DMS79 (cell line): ENCODE measurements at places on chromosomes 7 and 10.

DNA sequence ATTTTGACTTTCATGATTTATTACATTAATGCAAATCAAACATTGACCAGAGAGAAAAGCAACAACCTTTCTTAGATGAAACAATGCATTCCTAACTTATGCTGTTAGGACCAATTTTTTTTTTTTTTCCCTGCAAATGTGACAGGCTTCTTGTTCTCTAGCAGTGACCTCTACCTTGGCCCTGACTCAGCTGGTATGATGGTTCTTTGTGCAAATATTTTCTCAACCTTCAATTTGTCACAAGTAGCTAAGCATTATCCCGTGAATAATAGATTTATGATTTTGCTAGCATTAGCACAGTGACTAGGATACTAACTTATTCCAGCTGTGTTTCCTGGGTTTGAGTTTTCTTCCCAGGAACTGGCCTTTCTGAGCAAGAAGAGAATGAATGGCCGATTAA, 64.9 kb downstream of the PPP1R9A start:
- no peak for DNase-seq

DNA sequence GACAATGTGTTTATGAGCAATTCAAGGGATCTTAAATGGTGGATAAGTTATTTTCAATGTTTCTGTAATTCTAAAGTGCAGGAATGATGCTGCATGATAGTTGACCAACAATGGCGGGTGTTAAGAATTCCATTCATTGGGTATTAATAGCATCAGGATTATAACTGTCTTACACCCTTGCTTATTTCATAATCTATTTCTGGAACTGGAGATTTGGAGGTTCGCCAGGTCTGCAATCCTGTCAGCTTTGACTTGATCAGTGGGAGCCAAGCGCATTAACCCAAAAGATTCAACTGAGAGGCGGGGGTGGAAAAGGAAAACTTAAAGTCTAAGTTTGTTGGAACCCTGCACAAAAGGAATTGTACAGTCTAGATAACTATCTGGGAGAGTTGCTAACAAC, 114.9 kb upstream of the ZEB1 start:
- DNase-seq, result no peak

- DNase-seq, result peak; percentile 82
These were observed 363.7 kb upstream of the PODXL start for GRCh38 chr7:131919920-131920709.

GRCh38 chr10:84493361-84493760, 165.0 kb downstream of the CCSER2 start:
- no peak for DNase-seq
